Lower lobe of right lung (tissue), 2 donors: ENCODE measurements at places on chromosomes 6 and 20.

- DNase-seq = no peak
Observed at GRCh38 chr20:49786196-49786595, 26.4 kb upstream of the SLC9A8 start.

DNA sequence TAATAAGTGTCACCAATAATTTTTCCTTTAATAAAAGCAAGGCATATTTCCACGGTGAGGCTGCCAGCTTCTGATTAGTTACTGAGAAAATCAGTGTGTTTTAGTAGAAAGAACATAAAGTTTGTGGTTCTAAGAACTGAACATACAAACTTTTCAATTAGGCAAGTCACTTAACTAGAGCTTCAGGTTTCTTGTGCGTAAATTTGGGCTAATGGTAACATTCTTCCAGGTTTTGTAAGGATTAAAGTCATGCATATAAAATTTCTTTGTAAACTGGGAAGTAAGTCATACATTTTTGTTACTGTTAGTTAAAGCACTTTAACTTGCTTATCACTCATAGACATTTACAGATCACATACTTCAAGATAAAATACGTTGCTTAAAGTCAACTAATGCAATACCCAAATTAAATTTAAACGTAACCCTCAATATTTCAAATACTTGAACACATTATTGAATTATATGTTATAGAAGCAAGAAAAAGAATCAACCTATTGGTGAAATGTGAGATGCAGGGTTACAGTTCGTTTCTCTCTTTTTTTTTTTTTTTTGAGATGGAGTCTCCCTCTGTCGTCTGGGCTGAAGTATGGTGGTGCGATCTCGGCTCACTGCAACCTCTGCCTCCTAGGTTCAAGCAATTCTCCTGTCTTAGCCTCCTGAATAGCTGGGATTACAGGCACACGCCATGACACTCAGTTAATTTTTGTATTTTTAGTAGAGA is 327.3 kb upstream of the NOX3 start:
- DNase-seq = no peak

GRCh38 chr6:37399795-37400490 is 33.1 kb upstream of the CMTR1 start:
- DNase-seq = no peak

GRCh38 chr20:13012886-13013285 is 4.1 kb downstream of the SPTLC3 start:
- no peak for DNase-seq

DNA sequence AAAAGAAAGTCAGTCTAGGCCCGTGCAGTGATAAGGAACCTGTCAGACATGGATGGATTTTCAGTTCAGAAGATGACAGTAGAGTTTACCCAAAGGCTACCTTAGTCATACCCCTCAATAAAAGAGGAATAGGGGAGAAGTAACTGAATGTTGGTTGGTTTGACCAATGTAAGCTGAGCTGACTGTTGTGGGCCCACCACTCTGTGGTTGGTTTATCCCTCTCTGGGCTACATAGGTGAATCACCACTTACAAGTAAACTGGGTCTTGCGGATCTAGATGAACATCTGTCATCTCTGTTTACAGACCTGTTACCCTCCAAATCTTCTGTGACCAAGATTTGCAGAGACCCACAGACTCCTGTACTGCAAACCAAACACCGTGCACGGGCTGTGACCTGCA is 37.2 kb upstream of the MYLK2 start:
- DNase-seq = no peak

- DNase-seq = no peak
Observed at GRCh38 chr6:157652601-157653363, 170.3 kb upstream of the SNX9 start.

DNA sequence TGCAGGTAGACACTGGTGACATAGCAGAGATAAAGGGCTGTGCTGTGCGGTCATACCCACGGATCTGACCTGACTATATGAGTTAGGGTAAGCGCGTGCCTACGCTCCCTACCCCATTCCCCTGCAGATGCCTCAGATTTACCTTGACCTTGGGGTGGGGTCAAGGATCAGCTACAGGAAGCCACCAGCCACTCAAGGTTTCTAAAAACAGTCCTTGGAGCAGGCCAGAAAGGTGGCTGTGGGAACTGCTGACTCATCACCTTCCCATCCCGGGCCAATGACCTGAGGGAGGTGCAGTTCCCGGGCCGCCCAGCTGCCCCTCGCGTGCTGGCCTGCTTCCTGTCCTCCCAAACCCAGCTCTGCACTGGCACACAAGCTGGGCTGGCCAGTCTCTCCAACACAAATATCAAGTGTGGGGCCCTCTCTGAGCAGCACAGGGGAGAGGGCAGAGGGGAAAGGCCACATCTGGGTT is 23.0 kb downstream of the KCNK5 start:
- peak; percentile 63 for DNase-seq

DNA sequence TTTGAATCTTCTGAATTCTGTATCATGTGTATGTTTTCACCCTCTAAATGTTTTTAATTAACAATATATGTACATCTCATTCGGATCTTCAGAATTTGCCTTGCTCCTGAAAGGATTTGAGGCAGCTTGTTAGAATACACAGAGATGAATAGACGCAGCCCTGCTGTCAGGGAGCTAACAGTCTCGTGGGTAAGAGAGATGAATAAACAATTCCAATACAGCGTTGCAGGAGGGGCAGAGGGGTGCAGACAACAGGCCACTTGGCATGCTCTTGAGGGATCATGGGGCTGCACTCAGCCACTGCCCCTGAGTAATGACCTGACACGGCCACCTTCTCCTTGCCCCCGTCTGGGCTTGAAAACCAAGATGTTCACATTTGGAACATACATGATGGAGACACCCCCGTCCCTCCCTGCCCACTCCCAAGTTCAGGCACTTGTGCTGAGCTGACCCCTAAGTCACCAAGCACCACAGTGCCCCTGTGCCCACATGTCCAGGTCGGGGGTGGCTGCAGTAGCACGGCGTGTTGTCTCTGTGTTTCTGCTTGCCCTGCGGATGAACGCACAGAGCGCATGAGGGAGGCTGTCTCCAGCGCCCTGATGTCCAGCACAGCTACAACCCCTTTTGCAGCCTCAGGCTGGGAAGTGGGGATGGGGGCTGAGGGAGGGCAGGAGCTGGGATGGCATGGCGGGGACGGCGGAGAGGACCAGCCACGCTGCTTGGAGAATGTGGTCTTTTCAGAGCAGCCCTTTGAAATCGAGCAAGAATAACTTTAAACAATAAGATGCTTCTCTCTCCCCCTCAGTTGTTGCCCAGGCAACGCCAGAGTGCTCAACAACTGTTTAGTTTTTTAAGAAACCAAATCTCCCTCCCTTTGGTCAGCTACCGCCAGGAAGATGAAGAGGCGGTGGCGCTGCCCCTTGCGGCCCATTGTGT is 33.0 kb upstream of the CDH22 start:
- DNase-seq = no peak

DNA sequence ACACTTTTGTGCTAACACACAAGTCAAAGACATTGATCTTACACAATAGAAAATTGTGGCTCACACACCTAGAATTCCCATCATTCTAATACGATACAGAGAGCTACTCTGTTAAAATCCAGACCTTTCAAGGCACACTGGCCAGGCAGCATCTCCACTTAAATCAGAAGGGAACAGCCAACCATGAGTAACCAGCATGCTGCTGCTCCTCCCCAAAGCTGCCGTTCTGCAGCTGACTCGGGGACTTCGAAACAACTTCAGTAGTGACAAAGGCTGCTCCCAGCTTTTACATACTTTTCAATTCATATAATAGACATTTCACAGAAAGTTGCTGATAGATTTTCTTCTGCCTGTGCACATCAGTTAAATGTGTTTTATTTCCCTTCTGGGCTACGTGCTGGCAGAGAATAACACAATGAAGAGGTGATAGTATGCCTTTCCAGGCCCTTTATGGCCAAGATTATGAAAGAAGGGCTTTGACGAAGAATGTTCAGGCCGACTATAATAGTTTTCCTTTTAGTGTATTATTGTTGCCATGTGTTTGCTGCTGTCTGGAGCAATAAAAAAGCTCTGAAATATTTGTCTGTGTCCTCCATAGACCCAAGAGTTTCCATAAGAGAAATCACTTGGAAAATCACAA is 159.0 kb downstream of the GMDS start:
- no peak for DNase-seq
